ENCODE measurements at places on chromosomes 11 and 22.
A peak's percentile ranks its signal among the peaks of the same experiment; 100 is the strongest.

DNA sequence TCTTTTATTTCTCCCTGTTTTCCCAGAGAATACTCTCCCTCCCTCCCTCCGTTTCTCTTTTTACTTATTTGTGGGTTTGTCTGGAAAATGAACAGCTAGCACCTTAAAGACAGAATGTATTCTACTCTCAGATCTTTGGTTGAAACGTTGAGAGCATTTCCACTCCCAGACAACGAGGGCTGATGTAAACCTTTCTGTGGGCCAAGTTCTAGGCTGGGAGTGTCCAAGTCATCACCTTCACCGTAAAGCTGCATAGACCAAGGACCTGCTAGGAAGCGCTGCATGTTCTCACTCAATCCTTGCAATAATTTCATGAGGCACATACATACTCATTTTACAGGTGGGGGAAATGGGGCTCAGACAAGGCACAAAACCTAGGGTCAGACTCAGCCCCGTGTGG is 32.4 kb downstream of the MYH9 start:
- DNase-seq: peak; percentile 76

DNA sequence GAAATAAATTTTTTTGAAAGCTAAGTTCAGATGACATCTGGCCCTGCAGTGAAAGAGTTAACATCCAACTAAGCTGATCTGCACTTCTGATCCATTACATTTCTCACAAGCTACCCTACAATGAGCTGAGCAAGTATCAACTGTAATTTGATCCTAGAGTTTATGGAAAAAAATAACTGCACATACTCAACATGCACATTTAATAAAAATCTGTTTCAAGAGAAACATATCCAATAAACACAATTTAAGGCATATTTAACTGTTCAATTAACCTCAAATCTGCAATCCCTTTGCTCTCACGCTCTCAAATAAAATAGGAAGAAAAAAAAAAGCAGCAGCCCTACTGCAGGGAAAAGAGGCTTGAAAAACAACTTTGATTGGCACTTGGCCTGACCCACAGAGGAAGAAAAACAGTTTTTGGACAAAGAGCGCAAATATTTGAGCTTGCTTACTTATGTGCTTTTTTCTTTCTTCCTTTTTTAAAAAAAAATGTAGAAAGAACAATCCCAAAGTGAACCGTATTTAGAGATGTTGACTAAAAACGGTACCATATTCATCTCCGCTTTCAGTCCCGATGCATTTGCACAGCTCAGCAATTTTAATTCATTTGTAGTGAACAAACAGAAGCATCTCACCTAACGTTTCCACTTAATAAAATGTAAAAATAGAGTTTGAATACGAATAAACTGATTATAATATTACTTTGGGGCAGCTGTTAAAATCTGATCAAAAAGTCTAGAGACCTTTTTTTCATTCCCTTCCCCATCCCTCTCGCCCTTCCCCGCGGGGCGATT is 1.6 kb downstream of the SESN3 start:
- peak; percentile 46 for DNase-seq

DNA sequence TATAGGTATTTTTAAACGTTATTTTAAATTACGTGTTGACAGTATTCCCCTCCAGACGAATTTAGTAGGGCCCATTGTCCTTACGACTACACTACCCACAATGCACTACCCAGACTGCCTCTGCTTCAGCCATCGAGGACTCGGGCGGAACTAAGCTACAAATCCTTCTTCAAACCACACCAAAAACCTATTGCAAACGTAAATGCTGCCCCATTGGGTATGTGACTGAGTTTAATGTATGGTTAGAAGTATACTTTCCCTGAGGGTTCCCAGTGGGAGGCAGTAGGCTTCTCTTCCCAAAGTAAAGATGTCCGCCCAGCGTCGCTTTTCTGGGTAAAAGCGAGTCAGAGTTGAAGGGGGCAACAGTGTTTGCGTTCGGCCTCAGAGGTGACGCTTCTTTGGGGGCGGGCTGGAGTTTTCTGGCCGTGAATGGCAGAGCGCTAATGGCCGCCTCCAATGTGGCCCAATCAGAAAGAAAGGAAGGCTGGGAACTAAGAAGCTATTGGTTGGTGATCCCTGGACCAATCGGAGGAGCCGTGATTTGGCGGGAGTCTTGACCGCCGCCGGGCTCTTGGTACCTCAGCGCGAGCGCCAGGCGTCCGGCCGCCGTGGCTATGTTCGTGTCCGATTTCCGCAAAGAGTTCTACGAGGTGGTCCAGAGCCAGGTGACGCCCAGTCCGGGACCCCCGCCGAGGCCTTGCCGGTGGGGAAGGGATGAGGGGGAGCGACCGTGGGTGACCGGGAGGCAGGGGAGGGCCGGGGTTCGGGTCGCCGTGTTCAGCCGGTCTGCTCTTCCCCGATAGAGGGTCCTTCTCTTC is at the start of gene CDC45:
Gene CDC45 (plus strand): TSS at position 566 of the 818 bp plus-strand sequence. CDS start 49 bp downstream, at position 615.
- peak; percentile 99 for DNase-seq

DNA sequence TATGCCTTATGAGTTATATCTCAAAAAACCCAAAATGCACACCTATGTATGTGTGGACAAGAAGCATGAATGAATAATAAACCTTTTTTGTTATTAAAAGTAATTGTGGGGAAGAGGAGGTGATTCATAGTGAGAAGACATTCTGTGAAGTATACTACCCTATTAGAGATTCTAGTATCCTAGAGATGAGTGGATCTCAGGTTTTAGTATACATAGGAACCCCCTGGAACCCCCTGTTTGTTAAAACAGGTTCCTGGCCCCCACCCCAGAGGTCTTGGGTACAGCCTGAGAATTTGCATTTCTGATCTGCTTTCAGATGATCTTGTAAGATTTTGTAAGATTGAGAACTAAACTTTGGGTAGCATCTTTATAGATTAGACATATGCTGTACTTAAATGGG is 17.5 kb downstream of the NUCB2 start:
- DNase-seq: no peak

- DNase-seq: no peak
Measured at GRCh38 chr11:64764040-64764611, 4.4 kb upstream of the PYGM start.

DNA sequence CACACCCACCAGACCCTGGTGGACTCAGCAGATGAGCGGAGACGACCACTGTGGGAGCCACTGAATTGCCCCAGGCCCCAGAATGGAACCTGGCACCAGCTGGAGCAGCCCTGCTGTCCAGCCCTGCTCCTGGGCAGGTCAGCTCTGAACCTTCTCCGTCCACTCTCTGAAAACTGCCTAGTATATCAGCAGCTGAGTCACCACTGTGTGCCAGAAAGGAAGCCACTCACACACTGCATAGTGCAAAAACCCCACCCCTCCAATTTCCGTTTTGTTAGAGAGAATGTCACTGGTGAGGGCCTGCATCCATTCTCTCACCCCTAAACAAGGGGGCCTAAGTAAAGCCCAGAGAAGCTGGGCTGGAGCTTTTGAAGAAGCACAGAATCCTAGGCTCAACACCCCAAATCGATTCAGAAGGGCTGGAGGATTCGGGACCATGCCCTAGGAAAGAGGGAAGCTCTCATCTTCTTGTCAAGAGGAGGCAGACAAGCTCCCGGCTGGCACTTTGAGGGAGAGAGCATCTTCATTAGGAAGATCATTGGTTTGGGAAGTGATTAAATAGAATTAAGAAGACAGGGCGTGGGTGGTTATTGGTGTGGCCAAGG is 44.5 kb downstream of the GALNT18 start:
- DNase-seq: no peak

GRCh38 chr11:27720277-27720830 is 20.1 kb upstream of the BDNF start:
- peak; percentile 20 for DNase-seq

DNA sequence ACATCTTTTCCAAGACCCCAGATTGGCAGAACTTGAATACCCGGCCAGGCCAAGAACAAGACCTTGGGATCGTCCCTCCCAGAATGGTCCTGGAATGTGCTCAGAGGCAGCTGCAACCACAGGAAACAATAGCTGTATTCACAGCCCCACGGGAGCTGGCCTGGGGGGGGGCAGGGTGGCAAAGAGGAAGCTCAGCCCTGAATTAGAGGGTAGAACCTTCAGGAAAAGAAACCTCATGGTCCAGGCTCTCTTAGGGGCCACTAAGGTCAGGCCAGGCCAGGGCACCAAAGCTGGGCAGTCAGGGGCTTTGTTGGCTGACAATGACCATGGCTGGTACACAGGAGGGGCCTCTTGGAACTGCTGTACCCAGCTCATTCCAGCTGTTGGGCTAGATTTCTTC is 17.3 kb downstream of the RPL27A start:
- no peak for DNase-seq

DNA sequence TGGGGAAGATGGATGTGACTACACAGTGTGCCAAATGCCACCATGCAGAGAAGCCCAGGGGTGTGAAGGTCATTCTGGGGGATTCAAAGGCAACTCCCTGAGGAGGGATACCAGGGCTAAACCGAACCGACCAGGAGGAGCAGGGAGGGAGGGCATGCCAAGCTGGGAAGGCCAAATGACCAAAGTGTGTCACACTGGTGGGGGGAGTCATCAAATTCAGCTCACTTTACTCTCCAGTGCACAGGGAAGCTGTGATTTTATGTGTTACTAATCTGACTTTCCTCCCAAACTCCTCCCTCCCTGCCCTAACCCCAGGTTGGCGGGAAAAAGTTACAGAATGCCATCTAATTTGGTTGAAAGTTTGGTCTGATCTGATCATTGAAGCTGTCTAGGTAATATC is 29.7 kb upstream of the TSKU start:
- no peak for DNase-seq

DNA sequence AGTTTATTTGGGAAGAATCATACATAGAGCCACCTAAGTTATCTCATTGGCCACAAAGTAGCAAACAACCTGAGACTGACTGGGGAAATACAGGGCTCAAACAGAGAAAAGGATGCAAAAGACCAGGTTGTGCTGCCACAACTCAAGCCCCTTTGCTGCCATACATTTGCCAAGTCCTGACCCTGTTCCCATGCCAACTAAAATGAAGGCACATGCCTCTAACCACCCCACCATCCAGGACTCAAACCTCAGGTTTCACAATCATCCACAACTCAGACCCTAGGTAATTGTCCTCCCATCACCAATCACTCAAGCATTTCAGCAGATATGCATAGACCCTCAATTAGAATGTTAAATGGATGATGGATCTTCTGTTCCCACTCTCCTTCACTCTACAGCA is 1.4 kb upstream of the MS4A1 start:
- DNase-seq: no peak

DNA sequence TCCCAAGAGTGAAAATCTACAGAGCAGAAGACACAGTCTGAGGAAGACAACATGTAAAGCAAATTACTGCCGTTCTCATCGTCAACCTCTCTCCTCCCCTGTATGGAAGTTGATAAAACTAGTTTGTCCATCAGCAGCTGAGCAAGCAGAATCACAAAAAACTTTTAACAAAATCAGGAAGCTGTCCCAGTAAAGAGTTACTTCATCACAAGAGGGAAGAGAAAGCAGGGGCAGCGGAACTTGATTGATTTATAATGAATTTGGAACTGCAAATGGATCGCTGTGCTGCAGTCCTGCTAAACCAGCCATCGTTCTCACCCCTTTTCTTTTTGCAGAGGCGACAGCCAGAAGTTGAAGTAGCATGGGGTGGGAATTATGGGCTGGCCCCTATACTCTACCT is 13.7 kb upstream of the UCP3 start:
- DNase-seq: no peak

GRCh38 chr11:117219455-117219854 is 12.4 kb downstream of the PCSK7 start:
- no peak for DNase-seq

DNA sequence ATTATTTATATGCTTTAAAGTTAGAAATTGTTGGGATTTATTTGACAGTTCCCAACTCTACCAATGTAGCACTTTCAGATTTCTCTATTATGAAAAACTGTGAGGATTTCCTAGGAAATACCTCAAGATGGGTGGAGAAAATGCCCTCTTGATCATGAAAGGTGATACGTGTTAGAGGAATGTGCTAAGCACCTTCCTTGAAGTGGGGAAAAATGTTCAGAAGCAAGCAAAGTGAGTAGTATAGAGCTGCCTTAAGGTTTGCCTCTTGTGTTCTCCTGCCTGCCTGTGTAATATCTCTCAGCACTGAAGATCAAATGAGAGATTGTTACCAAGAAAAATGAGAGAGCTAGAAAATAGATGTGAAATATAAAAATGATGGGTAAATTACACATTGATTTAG is 58.2 kb downstream of the YAP1 start:
- DNase-seq: no peak

- DNase-seq: no peak
Measured at GRCh38 chr11:93829598-93829997, 20.8 kb downstream of the VSTM5 start.

DNA sequence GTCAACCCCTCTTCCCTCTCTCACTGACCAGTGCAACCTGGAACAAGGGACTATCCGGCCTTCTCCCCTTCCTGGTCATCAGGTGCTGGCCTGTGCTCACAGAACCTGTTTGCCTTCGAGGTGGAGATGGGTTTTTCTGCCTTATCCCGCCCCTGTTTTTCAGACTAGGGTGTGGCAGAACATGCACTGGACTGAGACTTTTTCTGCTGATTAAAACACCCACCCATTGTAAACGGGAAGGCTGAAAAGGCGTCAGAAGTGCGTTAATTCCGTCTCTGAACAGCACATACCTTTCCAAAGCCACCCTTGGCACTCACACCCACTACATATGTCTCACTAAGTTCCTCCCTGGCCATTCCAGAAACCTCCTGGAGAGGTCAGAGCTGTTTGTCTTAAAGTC is 4.4 kb upstream of the B3GNT6 start:
- DNase-seq: no peak

DNA sequence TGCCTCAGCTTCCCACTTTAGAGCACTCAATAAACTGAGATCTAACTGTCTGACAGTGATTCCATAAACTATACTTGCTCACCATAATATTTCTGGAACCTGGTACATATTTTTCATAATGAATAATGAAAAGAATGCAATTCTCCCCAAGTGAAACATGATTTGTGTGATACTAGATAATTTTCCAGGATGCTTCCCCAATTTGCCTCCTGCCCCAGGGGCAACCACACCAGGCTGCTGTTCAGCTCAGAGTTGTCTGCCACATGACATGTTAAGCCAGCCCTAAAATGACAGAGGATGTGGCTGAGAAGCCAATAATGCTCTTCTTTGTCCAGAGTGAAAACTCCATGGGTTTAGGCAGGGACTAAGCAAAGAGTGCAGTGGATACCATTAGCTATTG is 62.9 kb upstream of the SEZ6L start:
- no peak for DNase-seq
